ENCODE measurements at places on chromosomes 11 and 22.
A peak's percentile ranks its signal among the peaks of the same experiment; 100 is the strongest.

GRCh38 chr11:59247531-59248227, 35.0 kb upstream of the MPEG1 start:
- no peak for DNase-seq

DNA sequence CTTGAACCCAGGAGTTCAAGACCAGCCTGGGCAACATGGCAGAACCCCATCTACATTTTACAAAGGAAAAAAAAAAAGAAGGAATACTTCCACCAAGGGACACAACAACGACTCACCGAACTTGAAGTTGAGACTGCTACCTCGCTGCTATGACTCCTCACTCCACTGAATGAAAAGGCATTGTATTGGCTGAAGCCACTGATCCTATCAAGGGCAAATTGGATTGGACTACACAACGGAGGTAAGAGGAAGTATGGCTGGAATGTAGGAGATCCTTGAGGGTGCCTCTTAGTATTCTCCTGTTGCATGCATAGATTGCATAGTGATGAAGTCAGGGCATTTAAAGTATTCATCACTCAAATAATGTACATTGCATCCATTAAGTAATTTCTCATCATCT, 97.9 kb downstream of the CWF19L2 start:
- DNase-seq = no peak

DNA sequence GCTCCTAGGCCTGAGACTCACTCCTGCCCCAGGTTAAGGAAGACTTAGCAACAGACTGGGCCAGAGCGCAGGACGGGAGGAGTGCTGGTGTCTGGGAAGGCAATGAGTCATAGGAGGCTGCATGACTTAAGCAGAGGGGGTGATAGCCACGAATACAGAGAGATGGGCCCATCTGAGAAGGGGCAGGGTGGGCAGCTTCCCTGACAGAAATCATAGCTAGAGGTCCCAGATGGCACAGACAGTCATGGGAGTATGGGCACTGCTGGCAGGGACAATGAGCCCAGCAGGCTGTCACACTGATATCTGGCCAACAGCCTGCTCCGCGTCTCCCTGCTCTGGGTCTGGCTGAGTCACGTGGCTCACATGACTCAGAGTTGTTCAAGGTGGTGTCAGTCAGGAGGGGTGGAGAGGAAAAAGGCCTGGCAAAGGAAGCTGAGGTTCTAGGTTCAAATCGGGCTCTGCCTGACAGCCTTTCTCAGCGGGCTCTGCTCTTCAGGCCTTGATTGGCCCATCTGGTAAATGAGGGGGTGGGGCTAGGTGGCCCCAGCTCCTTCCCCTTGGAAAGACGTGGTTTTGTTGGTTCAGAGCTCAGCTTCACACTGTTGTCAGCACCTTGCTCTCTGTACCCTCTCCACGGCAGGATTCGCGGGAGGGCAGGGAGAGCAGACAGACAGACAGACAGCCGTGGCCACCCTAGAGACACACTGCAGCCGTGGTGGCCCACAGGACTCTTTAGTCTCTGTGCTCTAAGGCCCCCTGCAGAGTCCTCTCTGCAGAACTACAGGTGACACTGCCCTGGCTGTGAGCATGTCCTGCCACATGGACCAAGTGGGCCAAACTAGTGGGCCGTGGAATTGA, 47.8 kb downstream of the DBX1 start:
- DNase-seq = peak; percentile 92

DNA sequence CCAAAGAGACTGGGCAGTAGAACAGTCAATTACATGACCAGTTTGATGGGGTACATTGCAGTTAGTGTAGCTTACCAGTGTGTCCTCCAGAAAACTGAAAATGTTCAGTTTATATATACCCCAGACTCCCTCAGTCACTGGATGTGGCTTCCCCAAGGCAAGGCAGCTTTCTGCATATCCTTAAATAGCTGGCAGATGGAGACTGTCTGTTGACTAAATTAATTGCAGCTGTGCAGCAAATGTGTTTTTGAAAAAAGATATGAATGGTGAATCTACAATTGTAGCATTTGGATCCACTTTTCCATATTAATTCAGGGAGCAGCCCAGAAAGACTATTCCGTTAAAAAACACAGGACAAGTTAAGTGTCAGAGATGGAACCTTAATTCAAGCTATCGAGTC, 565.1 kb upstream of the CCDC179 start:
- DNase-seq = no peak

DNA sequence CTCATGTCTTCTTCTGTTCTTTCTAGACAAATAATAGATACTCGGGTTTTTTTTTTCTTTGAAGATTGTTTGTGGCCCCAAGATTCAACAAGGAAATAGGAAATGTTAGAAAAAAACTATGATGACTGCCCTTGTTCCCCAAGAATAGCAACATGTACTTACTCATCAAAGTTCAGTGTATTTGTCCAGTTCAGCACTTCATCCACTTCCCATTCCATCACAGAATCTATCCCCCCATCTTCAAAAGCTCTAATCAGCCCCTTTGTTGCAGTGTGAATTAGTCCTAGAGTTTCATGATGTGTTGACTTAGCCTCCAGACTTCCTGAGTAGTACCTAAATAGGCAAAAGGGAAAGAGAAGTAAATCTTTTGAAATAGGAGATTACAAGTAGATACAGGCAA, 74.3 kb downstream of the C11orf65 start:
- DNase-seq = no peak

DNA sequence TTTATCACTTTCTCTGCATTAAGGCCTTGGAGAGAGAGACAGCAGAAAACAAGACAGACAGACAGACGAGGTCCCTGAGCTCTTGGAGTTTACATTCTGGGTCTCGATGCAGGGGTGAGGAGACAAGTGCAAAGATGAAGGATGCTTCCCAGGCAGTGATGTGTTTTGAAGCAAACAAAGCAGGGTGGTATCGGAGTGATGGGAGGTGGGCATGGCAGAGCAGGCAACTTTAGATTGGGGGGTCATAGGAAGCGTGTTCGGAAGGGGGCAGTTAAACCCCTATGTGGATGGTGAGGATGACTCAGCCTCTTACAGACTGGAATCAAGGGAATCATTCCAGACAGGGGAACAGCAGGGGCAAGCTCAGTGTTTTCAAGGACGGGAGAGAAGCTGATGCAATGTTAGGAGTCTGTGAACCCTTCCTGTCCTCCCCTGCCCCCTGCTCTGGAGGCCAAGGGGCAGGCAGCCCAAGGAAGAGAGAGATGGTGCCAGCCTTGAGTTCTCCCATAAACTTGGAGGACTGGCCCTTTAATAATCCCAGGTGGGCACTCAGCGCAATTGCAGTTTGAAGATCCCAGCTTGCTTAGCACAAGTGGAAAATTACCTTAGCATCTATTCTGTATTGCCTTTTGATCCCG, 180.2 kb downstream of the CHST1 start:
- no peak for DNase-seq

- DNase-seq = no peak
Observed at GRCh38 chr22:37775785-37776638, 31.7 kb upstream of the GCAT start.

GRCh38 chr11:70901951-70902521, 350.3 kb downstream of the SHANK2 start:
- no peak for DNase-seq

DNA sequence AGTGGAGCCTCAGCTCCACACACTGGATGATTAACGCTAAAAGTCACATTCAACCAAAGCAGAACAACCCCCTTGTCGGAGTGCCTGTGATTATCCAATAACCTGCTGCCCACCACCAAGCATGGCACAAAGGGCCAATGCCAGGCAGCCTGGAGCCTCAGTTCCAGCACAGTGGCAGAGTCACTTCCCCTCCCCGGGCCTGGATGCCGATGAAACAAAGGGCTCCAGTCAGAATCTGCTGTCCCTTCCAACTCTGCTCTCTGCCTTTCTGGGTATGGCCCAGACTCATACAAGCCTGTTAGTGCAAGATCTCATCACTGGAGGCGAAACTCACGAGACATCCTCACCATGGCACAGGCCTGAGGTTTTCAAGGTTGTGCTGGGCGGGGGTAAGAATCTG, 52.1 kb downstream of the CLTCL1 start:
- no peak for DNase-seq

GRCh38 chr22:29689880-29690213, 30.0 kb upstream of the CABP7 start:
- DNase-seq = peak; percentile 23

- DNase-seq = no peak
Observed at GRCh38 chr11:23974601-23975000, 522.3 kb upstream of the LUZP2 start.

DNA sequence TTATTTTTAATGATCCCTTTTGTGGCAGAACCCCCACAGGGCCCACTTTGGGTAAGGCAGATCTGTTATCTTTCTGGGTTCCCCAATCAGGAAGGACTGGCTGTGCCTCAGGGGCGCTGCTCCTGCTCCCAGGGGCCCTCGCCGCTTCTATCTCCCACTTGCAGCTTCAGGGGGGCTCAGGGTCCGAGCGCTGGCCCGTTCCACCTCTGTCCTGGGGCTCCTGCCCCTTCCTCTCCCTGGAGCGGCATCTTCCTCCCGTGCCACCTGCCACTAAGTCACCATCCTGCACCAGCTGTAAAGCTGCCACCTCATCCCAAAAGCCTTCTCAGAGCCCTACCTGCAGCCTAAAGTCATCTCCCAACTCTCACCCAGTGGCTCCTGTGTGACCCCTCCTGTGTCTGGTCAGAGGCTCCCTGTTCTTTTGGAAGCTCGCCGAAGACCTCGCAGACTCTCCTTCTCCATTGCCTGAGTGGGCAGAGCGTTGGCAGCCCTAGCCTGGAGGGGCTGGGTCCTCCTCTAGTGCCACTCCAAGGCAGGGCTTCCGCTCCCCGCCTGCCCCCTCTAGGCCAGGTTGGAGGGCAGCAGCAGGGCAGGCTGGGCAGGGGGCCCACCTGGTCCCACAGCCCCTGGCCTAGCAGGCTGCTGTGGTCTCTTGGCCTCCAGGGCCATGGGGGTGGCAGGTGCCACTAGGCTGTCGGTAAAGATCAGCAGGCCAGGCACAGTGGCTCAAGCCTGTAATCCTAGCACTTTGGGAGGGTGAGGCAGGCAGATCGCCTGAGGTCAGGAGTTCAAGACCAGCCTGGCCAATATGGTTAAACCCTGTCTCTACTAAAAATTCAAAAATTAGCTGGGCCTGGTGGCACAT, 106.7 kb downstream of the MORC2 start:
- no peak for DNase-seq

GRCh38 chr22:25741692-25742626, at the start of gene MYO18B:
TSS of gene MYO18B (plus strand) at chr22:25742188. CDS start at chr22:25761093, 18,905 bp downstream.
- DNase-seq = no peak

DNA sequence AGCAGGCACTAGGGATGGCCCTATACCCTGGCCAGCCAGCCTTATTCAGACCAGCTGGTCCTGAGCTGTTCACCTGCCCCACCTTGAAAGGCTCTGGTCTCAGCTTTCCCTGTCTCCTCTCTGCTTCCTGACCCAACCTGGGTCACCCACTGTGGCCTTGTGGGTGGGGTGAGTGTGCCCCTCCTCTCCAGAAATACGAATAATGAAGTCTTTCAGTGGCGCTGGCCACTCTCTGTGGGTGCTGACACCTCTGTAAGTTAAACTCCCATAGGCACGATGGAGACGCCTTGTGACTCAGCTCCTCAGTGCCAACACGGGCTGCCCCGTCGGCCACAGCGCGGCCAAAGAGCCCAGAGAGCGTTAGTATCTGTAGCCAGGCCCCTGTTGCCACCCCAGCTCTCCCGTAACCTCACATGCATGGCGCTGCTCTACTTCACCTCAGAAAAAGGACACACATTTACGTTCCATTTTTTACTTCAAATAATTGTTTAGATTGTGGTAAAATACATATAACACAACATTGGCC, 74.6 kb upstream of the SEPTIN5 start:
- no peak for DNase-seq

- DNase-seq = no peak
Observed at GRCh38 chr22:19776433-19777031, 16.0 kb downstream of the TBX1 start.

GRCh38 chr11:86174101-86175046, 70.2 kb upstream of the EED start:
- peak; percentile 99 for DNase-seq

DNA sequence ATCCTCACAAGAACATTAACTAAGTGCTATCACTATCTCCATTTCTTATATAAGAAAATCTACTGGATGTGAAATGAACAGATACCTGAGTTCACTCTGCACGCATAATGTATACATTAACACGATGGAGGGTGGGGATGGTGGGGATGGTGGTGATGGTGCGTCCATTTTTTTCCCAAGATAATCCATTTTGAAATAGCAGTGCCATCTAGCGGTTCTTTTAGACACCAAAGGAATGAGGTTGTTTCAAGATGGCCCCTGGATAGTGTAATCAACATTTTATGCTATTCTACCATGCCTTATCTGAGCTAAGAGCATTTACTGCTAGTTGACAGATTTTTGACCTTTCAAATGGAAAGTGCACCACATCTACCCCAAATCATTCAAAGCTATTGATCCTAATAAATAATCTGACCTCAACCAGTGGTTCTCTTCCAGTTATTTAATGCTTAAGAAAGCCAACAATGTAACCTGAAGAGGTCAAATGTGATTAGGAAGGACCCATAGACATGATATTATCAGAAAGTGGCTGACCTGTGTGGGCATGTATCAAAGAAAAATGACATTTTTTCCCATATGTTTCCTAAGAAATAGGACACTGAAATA, 714.7 kb upstream of the TENM4 start:
- DNase-seq = no peak

- DNase-seq = no peak
Observed at GRCh38 chr11:96817482-96818399, 427.9 kb downstream of the JRKL start.

- DNase-seq = no peak
Observed at GRCh38 chr11:102276783-102277182, 40.5 kb upstream of the BIRC3 start.

- DNase-seq = no peak
Observed at GRCh38 chr11:62499944-62500649, 46.5 kb downstream of the AHNAK start.

- no peak for DNase-seq
Observed at GRCh38 chr11:8023831-8024555, 36.9 kb downstream of the EIF3F start.

DNA sequence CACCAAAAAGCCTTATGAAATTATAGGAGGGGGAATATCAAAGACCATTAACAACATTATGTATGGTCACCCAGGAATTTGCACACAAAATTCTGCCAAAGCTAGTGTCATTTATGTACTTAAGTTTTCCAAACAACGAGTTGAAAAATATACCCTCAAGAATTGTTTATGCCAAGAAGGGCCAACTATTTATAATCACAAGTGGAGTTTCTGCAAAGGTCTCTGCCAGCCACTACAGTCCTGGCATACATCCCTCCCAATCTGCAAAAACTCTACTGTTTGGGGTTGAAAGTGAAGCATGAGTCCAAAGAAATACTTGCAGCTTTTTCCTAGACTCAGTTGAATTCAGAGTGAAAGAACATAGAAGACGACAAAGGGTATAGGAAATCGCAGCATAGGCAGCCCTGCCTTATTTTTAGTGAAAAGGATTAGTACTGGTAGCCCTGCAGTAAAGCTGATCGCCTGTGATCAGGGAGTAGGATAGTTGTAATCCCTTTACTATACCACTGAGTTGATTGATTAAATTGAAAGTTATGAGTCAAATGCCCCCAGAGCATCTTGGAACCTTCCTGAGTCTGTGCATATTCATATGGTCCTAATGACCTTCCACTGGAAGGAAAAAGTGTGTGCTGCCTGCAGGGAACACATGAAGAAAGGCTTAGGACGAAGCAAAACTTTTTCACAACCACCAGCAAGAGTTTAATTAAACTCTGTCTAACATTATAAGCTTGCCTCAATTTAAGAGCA, 144.0 kb downstream of the SPON1 start:
- DNase-seq = no peak

- DNase-seq = no peak
Observed at GRCh38 chr11:8707541-8708191, 25.1 kb downstream of the RPL27A start.
